Activated effector memory CD4-positive, alpha-beta T cell treated with Interleukin-2 at 50 U/mL for 16 hours (primary cell): ENCODE measurements at places on chromosomes 5 and 9.

- no peak for DNase-seq
These were observed 19.6 kb downstream of the MRPL36 start for GRCh38 chr5:1779782-1780613.

DNA sequence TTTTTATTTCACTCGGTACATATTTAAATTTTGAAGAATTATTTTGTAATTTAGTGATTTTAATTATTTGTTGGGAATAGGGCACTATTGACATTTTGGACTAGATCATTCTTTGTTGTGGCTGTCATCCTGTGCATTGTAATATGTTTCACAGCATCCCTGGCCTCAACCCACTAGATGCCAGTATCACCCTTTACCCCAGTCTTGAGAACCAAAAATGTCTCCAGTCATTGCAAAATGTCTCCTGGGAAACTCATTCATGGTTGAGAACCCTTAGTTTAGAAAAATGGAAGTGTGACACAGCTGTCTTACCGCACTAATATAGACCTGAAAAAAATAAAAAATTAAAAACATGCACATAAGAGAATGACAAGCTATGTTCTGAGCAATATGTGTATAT is 88.4 kb upstream of the CCDC152 start:
- no peak for DNase-seq

DNA sequence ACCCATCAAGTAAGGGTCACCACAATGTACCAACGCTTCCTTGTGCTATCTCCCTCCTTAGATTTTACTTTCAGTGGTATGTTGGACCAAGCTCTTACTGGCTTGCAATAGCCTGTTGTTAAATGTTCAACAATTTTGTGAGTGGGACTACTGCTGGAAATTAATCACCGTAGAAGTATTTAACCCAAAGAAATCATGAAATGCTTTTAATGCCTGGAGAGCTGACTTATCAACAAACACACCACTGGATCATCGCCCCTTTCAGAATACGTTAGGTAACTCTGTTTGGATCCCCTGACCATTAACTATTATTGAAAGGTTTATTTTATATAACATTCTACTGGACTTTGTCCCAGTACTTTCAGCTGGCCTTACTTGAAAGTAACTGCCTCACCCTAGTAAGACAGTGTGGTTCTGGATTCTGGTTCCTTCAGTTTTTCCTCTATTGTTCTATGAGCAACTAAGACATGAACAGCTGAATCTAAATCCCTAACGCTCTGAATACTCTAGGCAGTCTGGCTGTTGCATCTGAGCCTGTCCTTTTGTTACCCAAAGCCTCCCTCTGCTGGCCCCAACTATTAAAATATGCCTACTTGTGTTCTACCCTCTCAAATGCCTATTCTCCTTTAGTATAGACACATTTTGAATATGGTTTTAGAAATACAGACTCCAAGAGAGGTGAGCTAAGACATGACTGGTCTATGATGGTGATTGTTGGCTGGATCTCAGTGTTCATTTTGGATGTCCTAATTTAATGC is 1203.4 kb upstream of the DMAC1 start:
- DNase-seq: no peak

- DNase-seq: no peak
These were observed 48.7 kb downstream of the RXRA start for GRCh38 chr9:134375011-134375390.

DNA sequence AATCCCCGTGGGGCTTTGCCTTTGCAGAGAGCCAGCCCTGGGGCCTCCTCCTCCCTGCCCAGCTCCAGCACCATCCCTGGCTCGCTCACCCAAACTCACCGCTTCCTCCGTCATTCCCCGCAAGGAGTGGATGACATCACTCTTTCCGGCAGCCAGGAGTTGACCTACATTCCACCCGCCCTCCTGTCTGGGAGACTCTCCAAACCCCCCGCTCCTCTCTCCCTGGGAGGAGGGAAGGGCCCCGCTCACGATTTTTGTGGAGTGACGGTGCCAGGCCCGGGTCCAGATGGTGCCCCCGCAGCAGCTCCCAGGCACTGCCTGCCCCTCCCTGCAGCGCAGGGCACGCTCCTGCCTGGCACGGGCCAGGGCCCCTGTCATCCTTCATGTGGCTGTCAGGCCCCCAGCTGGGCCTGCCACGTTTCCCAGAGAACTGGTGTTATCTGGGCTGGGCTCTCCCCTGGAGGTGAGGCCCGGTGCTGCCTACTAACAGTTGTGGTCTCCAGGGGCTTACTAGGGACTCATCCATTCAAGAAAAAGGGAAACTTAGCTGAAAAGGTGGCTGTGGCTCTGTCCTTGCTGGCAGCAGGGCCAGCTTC is 52.3 kb downstream of the NTNG2 start:
- DNase-seq: no peak

DNA sequence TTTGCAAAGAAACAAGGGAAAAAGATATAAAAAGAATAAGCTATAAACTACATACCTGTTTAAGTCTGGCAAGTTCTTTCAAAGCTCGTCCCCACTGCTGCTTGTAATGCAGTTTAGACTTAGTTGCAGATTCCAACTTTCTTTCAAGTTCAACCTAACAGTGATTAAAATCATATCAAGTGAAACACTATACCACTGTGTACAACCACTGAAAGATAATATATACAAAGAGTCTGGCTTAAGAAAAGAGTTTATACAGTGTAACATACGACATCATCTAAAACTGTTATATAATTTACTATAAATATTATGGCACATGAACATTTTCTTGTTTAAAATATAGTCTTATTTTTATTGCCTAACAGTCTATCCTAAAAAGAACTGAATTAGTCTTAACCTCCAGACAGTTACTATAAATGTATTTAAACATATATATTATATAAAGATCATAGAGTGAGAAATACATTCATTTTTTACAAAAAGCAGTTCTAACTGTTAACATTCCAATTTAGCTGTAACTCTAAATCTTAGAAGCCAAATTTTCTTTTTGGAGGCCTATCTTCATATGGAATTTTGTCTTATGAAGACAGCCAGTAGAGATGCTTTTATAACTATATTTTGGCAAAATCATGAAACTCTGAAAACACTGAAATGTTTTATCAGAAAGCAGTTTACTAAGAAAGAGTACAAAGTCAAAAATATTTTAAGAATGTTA is 58.6 kb downstream of the CEP120 start:
- DNase-seq: no peak

- no peak for DNase-seq
These were observed 7.4 kb downstream of the SLC4A9 start for GRCh38 chr5:140367256-140368013.

GRCh38 chr5:61467766-61468482 is 135.9 kb downstream of the ZSWIM6 start:
- no peak for DNase-seq

DNA sequence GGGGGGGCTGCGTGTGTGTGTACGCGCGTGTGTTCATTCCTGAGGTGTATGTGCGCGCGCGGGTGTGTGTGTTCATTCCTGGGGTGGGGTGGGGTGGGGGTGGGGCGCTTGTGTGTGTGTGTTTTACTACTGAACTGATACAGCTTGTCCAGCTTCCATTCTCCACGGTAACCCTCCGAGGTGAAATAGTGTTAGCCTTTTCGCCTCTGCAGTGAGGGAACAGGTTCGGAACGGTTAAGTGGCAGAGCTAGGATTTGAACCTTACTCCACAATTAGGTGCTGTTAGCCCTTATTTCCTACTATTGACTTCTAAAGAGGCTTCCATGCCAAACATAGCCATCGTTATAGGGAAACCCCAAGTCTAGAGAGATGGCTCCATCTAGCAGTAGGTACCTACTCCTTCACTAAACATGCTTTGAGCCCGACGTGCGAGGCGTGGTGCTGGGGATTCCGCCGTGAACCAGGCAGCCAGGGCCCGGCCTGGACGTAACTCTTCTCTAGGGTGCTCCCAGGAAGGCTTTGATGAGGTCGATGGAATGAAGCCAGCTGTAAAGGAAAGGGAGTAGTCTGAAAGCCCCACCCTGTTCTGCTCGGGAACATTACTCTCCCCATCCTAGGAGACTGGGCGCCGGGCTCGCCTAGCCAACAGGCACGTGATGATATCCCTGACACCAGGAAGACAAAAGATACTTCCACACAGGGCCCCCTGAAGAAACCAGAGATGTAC is 782 bp upstream of the SKP1 start:
- DNase-seq: no peak

GRCh38 chr5:142301540-142301939 is 23.3 kb downstream of the SPRY4 start:
- no peak for DNase-seq

GRCh38 chr9:2299843-2300205 is 284.7 kb downstream of the SMARCA2 start:
- DNase-seq: no peak

- peak; percentile 64 for DNase-seq
These were observed 1.9 kb upstream of the FIBCD1 start for GRCh38 chr9:130940693-130941576.

- no peak for DNase-seq
These were observed 10.7 kb downstream of the GSN start for GRCh38 chr9:121278477-121279261.

- DNase-seq: no peak
These were observed 197.0 kb downstream of the MCTP1 start for GRCh38 chr5:95087816-95088317.

DNA sequence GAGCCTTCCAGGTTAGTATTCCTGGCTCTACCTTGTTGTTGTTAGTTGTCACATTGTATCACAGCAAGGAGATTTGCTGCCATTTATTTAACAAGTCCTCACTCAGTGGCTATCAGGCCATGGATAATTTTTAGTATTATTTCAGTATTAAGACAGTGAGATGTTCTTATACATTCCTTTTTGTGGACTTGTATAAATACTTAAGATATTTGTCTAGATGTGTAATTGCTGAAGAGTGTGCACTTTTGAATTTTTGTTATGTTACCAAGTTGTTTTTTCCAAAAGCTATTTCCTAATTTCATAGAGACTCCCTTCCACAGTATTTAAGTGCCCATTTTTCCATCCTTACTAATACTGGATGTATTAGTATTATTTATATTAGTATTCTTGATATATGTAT is 22.0 kb downstream of the SLC36A1 start:
- no peak for DNase-seq
